Dorsolateral prefrontal cortex (tissue), 122 donors: ENCODE measurements at places on chromosomes 16 and 17.

DNA sequence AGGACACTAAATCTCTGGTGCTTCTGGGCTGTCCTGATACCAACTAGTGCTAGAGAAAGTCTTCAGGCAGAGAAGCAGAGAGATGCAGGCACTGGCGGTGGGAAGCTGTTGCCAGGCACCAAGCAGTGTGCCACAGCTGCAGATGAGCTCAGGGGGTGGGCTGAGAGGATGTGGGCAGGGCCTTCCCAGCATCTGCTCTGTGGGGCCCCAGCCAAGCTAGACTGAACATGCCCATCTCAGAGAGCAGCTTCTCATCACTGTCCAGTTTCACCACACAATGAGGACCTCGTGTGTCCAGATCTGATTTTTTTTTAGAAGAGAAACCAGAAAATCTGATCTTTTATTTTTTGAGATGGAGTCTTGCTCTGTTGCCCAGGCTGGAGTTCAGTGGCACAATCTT lies 17.1 kb downstream of the PSKH1 start:
- peak; percentile 92 for DNase-seq

DNA sequence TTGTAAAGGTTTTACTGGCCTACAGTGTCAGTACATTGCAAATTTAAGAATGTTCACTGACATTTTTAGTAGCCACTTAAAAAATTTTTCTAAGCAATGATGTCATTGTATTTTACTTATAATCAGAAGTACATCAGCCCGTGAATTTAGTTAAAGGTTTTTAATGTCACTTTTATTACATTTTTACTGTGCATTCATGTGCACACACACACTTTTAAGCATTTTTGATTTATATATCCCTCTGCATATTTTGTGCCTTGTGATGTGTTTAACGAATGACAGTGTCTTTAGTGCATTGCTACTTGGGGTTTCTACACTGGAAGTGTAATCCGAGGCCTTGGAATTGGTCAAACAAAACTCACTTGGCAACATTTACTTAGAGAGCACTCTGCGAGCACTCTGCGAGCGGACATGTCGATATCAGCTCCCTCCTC lies 190.4 kb downstream of the WWOX start:
- no peak for DNase-seq

- no peak for DNase-seq
These were observed 576.1 kb downstream of the CDH11 start for GRCh38 chr16:64545768-64546167.

GRCh38 chr16:47687694-47688093 lies 226.6 kb downstream of the PHKB start:
- no peak for DNase-seq

GRCh38 chr16:56848955-56849689 lies 15.9 kb upstream of the SLC12A3 start:
- no peak for DNase-seq

- DNase-seq, result no peak
These were observed 86.7 kb downstream of the IRX5 start for GRCh38 chr16:55017321-55017720.

- DNase-seq, result no peak
These were observed 180.9 kb upstream of the TOX3 start for GRCh38 chr16:52727849-52728248.

DNA sequence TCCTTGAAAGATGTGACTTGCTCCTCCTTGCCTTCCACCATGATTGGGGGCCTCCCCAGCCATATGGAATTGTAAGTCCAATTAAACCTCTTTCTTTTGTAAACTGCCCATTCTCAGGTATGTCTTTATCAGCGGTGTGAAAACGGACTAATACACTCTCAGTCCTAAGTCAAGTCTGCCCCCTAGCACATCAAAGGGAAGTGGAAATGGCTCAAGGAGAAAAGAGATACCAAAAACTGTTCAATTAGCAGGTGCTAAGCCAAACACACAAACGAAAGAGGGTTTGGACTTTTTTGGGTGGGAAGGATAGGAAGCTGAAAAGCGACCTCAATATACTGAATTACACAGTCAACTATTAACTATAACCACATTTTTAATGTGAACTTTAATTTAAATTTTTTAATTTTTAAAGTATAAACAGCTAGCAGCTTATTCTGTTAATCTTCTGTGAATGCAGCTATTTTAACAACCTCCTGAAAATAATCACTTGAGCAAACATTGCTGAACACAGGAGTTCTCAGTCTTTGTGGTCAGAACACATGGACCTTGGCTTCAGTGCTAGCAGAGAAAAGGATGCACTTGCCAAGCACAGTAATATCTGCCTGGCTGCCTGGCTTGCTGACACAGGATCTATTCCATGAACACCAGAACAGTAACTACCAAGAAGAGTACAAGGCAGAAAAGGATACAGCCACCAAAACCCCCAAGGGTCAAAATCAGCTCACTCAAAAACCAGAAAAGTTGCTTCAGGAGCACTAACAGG lies 10.9 kb downstream of the ZNF18 start:
- DNase-seq, result no peak

- no peak for DNase-seq
These were observed 69.8 kb upstream of the TOB1 start for GRCh38 chr17:50935996-50936266.

DNA sequence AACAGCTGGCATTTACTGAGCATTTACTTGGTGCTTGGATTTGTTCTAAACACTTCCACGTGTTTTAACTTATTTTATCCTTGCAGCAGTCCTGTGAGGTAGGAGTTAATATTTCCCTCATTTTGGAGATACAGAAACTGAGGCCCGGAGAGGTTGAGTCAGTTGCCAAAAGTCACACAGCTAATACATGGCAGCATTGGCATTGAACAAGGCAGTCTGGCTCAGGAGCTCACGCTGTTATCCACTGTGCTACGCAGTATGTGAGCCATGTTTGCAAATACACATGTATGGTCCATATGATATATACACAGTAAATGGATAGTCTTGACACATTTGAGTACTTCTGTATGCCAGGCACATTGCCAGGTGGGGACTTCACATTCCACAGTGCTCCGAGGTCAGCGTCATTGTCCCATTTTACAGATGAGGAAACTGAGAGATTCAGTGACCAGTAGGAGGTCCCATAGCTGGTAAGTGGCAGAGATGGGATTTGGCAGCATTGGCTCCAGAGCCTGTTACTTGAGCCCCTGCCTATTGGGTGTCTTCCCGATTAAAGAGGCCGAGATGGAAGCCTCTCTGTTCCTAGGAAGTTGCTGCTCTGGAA lies 110.7 kb downstream of the ABCC6 start:
- no peak for DNase-seq
